Transverse colon (tissue), 4 donors: ENCODE measurements at places on chromosomes 3 and 15. TPM values are rescaled to one million over a fixed set of nuclear protein-coding genes. Genes with fewer than 3 reads are reported as not detected.

DNA sequence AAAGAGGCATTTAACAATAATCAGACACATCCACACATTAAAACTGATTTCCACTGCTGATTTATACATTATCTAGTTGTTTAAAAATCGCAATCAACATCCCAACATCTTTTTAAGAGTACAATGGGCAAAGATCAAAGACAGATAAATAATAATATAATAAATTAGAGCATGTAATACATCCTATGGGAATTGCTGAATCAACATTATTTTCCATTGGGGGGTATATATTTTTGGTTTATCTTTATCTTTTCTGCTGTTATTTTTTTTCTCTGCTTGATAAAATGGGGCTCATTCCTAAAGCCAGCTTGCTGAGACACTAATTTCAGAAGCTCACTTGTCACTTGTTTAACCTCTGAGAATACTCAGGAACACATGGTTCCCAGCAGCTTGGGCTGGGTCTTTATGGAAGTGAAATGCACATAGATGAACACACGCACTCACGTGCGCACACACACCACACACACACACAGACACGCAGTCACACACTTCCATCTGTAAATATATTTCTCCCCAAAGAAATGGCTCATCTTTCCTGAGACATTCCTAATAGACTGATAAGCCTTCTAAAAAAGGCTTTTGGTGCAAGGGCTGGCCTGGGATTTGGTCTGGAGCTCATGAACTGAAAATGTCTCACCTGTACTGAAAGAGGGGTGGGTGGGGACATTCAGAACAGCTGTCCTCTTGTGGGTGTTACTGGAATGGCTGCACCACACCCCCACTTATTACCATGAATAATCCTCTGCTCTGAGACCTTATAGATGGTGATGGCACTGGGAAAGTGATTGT, 3.5 kb upstream of the PPIB start:
- H3K27me3 ChIP-seq: no peaks in the 10 kb centered on the region
- H3K4me1 ChIP-seq: peaks cover 9% of the 10 kb centered on the region
- DNase-seq: no peak
- H3K4me3 ChIP-seq: no peak overlapping the region
- no peak overlapping the region for H3K27ac ChIP-seq
- no peaks in the 10 kb centered on the region for H3K36me3 ChIP-seq

The CX3CR1 gene
- total RNA-seq: 0.32 TPM

The GPR27 gene
- 0.79 TPM for total RNA-seq

DNA sequence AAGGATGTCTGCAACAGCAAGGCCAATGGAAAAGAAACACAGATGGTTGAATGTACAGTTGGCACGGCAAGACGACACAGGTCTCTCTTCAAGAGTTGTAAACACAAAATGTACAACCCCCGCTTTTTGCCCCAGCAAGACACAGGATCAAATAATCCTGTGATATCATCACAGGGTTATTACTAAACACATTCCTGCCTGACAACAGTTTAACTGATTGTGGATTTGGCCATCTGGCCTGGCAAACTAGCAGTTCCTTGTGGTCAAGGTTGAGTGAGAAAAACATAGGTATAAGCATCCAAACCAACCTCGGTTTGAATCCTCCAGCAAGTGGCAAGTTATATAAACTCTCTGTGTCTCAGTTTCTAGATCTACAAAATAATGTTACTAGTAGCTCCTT, 23.4 kb downstream of the PARP16 start:
- H3K27ac ChIP-seq: no peak overlapping the region
- no peak overlapping the region for H3K4me3 ChIP-seq
- no peak for DNase-seq
- peaks cover 6% of the 10 kb centered on the region for H3K4me1 ChIP-seq
- H3K27me3 ChIP-seq: no peaks in the 10 kb centered on the region

The ZNF774 gene
- total RNA-seq: 12.3 TPM

GRCh38 chr3:79957066-79957465, 189.3 kb upstream of the ROBO1 start:
- no peak overlapping the region for H3K4me3 ChIP-seq
- no peaks in the 10 kb centered on the region for H3K4me1 ChIP-seq
- no peaks in the 10 kb centered on the region for H3K27me3 ChIP-seq
- no peak for DNase-seq

GRCh38 chr15:68429691-68430470, 2.1 kb downstream of the ITGA11 start:
- H3K27ac ChIP-seq: no peak overlapping the region
- DNase-seq: no peak
- H3K36me3 ChIP-seq: no peaks in the 10 kb centered on the region
- peaks cover 52% of the 10 kb centered on the region for H3K27me3 ChIP-seq

GRCh38 chr3:155730843-155731242, 14.0 kb downstream of the PLCH1 start:
- no peak overlapping the region for H3K27ac ChIP-seq
- no peak overlapping the region for H3K4me3 ChIP-seq
- no peaks in the 10 kb centered on the region for H3K4me1 ChIP-seq

The SIDT1 gene
- total RNA-seq: 90.7 TPM

DNA sequence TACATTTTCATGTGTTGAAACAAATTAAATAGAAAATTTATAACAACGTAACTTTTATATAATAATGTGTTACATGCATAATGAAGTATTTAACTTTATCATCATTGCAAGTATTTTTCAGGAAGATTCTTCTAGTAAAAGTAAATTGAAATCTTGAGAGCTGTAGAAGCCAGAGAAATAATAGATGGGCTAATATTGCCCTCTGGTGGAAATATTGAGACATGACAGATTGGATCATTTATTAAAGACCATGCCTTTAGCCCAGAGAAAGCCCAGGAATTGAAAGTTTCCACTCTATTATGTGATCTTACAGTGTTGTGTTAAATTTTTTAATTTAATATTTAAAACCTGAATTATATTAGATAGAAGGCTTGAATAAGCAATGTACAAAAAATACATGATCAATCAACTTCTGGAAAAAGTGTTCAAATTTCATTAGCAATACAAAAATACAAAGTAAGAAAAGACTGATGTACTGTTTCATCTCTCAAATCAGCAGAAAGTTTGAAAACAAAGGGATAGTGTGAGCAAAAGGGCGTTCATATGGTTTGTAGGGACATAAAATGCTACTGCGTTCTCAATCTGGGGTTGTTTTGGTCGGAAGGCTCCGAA, 52.7 kb upstream of the SPTSSB start:
- no peak overlapping the region for H3K27ac ChIP-seq
- no peak for DNase-seq
- no peaks in the 10 kb centered on the region for H3K4me1 ChIP-seq
- H3K36me3 ChIP-seq: no peaks in the 10 kb centered on the region

The KNG1 gene
- total RNA-seq: not detected

- no peak overlapping the region for H3K4me3 ChIP-seq
- H3K27ac ChIP-seq: no peak overlapping the region
- H3K27me3 ChIP-seq: no peaks in the 10 kb centered on the region
- H3K4me1 ChIP-seq: no peaks in the 10 kb centered on the region
- H3K36me3 ChIP-seq: no peaks in the 10 kb centered on the region
- DNase-seq: no peak
These were observed 48.1 kb downstream of the PLCL2 start for GRCh38 chr3:16932877-16933276.

DNA sequence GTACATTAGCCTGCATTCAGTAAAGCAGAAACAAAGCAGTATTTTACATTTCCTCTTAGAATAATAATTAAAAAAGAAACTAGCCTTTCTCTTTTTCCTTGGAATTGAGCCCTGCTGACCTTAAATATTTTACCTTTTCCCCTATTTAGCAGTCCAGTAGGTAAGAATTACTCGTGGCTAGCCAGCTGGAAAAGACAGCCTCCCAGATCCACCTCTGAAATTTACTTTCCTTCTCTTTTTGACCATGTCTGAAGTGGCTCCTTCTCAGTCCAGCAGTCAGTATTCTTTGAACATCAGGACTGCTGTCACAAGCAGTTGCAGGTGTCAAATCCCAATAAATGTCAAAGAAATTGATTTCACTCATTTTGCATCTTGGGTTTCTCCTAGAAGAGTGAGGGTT, 311.5 kb upstream of the DCBLD2 start:
- no peaks in the 10 kb centered on the region for H3K27me3 ChIP-seq
- H3K4me3 ChIP-seq: no peak overlapping the region
- no peak for DNase-seq
- H3K36me3 ChIP-seq: no peaks in the 10 kb centered on the region

DNA sequence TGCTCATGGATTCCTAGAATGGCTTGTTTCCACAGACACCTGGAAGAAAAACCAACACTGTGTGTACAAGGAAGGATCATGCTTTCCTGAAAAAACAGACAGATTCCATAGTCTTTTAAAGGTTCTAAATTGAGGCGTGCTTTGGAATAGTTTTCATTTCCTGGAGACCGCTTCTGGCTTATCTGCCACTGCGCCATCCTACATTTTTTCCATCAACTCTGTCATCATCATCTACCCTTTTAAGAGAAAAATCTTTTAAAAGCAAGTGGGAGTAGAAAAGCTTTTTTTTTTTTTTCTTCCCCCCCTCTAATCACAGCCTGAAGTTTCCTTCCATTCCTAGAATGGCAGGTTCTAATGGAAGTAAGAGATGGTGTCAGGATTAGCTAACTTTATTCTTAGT, 379.4 kb upstream of the C2CD4B start:
- no peak overlapping the region for H3K4me3 ChIP-seq
- H3K27me3 ChIP-seq: no peaks in the 10 kb centered on the region
- DNase-seq: no peak
- peaks cover 17% of the 10 kb centered on the region for H3K4me1 ChIP-seq

DNA sequence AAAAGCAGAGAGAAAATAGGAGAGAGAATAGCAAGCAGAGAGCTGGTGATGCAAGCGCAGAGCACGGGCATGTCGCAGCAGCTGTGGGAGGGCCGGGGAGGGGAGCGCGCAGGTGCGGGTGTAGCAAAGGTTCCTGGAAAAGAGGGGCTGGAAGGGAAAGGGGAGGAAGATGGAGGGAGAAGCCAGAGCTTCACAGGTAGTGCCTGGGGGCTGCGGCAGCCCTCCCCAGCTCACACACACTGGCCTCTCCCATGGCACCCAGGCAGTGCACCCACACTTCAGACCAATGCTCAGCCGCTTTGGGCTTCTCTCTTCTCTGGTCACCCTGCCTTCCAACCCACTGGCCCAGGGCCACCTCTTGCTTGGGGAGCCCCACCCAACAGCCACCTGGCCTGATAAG, 72.1 kb downstream of the ADAMTS7 start:
- DNase-seq: peak; percentile 4
- H3K27me3 ChIP-seq: no peaks in the 10 kb centered on the region
- peaks cover 3% of the 10 kb centered on the region for H3K4me1 ChIP-seq
- no peaks in the 10 kb centered on the region for H3K36me3 ChIP-seq
- no peak overlapping the region for H3K4me3 ChIP-seq
